Right hindlimb (tissue), 1 donor: ENCODE measurements at places on chromosomes 16 and 17.

- peak; percentile 73 for DNase-seq
Observed at GRCh38 chr16:76947749-76948148, 243.2 kb upstream of the MON1B start.

GRCh38 chr17:38560503-38561318 lies 45.0 kb downstream of the SRCIN1 start:
- DNase-seq: no peak

DNA sequence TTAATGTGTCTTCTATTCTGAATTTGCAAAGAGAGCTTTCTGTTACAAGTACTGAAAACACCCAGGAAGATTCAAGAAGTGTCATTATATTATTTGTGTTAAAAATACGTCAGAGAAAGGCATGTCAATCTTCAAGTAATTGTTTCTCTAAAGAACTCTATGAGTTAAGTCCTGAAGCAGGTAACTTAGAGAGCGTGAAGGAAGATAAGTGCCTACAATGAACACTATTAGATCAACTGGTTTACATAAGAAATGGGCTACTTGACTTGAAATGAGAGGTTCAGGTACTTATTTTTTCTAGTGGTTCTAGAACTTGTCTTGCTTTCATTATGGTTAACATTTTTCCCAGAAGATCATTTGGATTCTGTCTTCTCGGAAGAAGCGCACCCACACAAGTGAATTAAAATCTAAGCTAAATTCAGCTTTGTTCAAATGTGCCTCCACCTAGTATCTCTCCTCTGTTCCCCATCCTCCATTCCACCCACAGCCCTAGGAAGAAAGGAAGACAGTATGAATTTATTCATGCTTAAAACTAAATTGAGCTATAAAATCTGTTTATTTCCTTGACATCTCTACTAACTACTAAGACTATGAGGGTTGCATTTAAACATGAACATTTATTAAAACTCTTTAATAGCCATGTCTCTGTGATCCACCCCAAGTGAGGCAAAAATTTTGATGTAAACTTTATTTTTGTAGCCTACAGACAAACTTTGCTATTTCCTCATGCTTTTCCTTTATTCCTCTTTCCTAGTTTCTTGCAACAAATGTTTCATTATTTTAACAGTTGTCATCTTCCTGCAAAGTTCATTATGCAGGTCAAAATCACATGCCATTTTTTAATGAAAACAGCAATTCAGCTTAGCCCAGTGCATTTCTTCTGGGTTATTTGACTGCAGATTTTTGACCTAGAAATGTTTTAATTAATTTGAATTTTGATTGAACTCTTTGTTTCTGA lies 206.8 kb downstream of the KCNJ2 start:
- DNase-seq: no peak

- DNase-seq: no peak
Observed at GRCh38 chr16:81567087-81567486, 122.5 kb downstream of the CMIP start.

GRCh38 chr17:1997927-1998742 lies 27.0 kb downstream of the RTN4RL1 start:
- DNase-seq: no peak

DNA sequence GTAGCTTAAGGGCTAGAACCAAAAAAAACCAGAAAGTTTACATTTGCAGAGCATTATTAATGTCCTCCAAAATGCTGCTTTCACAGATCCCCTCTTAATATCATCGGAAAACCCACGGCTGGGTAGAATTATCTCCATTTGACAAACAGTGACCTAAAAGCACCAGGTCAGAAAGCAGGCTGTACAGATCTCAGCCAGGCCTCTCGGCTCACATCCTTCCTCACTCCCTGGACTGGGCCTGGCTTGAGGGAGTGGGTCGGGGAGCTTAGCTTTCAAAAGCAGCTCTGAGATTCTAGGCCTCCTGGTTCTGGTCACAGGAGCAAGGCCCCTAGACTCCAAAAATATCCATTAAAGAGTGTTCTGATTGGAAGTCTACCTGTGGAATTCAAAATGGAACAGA lies 9.1 kb upstream of the SLC12A3 start:
- no peak for DNase-seq

DNA sequence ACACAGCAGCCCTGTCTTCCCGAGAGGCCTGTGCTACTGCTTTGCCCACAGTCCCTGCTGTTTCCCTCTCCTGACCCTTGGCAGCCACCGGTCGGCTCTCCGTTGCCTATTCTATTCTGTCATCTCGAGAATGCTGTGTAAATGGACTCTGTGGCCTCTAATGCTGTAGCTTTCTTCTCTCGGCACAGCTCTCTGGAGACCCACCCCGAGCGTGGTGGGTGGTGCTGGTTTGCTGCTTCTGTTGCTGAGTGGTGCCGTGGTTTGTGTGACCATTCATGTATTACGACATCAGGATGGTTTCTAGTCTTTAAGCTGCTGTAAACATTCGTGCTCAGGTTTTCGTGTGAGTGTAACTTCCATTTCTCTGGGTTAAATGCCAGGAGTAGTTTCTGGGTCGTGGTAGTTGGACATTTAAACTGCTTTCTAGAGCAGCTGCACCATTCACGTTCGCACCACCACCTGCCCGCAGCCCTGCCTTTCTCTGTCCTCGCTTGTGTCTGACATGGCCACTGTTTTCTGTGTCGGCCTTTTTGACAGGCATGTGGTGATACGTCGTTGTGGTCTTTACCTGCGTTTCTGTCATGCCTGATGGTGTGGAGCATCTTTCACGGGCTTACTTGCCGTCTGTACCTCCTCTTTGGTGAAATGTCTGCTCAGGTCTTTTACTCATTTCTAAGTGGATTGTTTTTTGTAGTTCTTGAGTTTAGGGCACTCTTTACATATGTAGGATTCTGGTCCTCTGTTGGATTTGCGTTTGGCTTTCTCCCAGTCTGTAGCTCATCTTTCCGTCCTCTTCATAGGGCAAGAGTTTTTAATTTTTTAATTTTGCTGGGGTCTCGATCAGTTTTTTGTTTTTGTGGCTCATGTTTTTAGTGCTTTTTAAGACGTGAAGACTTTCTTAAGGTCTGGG lies 47.7 kb upstream of the ZNF750 start:
- no peak for DNase-seq

GRCh38 chr17:75981019-75981615 lies 2.1 kb downstream of the TEN1 start:
- no peak for DNase-seq

GRCh38 chr17:72677108-72677507 lies 415.4 kb downstream of the SLC39A11 start:
- DNase-seq: no peak

DNA sequence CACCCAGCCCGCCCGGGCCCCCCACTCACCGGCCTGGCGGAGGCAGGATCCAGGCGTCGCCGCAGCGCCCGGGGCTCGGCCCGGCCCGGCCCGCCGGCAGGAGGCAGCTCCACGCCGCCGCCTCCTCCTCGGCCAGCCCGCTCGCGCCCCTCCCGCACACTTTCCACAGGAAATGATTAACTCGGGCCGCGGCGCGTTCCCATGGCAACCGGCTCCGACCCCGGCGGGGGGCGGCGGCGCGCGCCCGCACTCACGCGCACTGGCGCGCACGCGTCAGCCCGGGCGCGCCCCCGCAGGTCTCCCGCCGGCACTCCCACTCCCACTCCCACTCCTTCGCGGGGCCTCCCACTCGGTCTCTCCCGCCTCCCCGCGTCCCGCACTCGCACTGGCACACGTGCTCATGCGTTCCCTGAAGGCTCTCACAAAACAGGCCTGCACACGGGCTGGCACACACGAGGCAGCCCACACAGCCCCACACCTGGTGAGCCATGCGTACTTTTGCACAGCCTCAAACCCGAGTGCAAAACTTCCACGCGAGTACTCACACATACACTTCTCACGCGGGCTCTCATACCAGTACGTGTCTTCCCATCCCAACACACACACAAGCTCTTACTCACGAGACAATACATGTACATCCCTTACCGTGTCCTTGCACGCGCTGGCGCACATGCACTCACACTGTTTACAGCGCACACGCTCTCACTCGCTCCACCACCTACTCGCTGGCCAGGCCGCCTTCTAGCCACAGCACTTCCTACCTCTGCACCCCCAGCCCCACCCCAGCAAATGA lies at the start of gene KIFC3:
TSS of gene KIFC3 (minus strand) at position 151 of the 793 bp plus-strand sequence. CDS start 4,248 bp downstream, outside the sequence.
- DNase-seq: peak; percentile 89

GRCh38 chr17:55729484-55729883 lies 6.8 kb upstream of the TMEM100 start:
- no peak for DNase-seq

GRCh38 chr17:80731323-80731722 lies 186.7 kb downstream of the RPTOR start:
- DNase-seq: no peak

DNA sequence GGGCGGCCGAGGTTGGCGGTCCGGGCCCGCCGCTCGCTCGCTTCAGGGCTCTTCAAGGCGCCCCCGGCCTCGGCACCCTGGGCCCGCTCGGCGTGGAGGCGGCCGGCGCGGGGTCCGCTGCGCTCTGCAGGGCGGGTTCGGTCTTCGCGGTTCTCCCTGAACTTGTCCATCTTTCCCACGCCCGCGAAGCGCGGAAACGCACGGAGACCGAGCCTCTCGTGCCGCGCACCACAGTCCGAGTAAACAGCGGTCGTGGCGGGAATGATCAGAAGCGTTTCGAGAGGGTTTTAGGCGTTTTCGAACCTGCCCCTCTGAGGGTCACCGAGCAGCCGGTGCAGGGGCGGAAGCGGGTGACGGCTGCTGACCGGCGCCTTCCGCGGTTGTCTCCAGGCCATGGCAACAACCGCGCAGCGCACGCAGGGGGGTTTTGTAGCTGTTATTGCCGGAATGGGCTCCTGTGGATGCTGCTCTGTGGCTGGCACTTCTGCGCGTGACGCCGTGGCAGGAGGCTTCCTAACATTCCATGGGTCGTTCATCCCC lies 414 bp downstream of the NARF start:
- DNase-seq: peak; percentile 66

- no peak for DNase-seq
Observed at GRCh38 chr16:25501530-25502255, 190.1 kb upstream of the HS3ST4 start.

- DNase-seq: no peak
Observed at GRCh38 chr17:30199600-30199999, 35.9 kb downstream of the SLC6A4 start.

- DNase-seq: no peak
Observed at GRCh38 chr16:15613676-15614075, 29.3 kb downstream of the MARF1 start.

DNA sequence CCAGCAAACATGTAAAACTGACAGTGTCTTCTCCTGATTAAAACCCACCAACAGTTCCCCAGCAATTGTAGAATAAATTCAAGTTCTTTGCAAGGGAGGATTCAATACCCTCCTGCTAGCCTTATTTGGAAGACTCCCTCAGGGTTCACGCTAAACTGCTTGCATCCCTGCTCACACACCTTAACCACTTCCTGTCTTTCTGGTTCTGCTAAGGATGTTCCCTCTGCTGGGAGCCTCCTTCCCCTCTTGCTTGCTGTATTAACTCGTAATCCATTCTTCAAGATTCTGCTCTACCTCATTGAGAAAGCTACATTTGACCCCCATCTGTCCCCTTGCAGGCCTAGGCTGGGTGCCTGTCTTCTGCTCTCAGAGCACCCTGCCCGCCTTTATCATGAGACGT lies 2.3 kb upstream of the SHISA6 start:
- DNase-seq: no peak

DNA sequence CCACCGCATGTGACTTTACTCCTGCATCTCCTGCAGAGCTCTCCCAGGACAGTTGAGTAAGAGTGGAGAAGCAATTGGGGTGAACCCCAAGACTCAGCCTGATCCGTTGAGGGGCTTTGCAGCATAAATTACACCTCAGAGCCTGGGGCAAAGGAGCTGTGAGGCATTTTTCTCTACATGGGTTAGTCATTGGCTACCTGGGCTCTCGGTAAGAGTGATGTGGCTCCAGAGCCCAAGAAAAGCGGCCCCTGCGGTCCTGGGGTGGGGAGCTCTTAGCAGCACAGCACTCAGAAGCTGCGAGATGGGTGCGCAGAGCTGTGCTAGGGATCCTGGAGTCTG lies 40.4 kb upstream of the C16orf78 start:
- no peak for DNase-seq

- DNase-seq: no peak
Observed at GRCh38 chr16:50261707-50262235, 4.6 kb upstream of the ADCY7 start.

DNA sequence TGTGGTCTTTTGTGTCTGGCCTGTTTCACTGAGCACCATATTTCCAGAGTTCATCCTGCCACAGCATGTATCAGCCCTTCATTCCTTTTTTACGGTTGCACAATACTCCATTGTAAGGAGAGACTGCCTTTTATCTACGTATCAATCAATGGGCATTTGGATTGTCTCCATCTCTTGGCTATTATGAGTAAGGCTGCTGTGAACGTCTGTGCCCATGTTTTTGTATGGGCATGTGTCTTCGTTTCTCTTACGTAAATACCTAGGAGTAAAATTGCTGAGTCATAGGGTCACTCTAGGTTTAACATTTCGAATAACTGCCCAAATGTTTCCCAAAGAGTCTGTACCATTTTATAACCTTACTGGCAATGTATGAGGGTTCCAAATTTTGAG lies 202.8 kb upstream of the FOXF1 start:
- no peak for DNase-seq

- peak; percentile 92 for DNase-seq
Observed at GRCh38 chr16:74998481-74999218, at the start of gene ZNRF1. Gene ZNRF1, plus strand, starts transcription at chr16:74999024. Its CDS starts 648 bp downstream, at chr16:74999672.

- DNase-seq: no peak
Observed at GRCh38 chr16:4945560-4946502, 8.9 kb upstream of the PPL start.

- DNase-seq: peak; percentile 95
Observed at GRCh38 chr17:7219812-7220592, at the start of the genes ACADVL and DLG4. Gene ACADVL, plus strand, starts transcription at chr17:7219938. Its CDS starts 47 bp downstream, at chr17:7219985. Gene DLG4, minus strand, starts transcription at chr17:7219836.

GRCh38 chr16:89431630-89432029 lies 58.7 kb downstream of the ANKRD11 start:
- no peak for DNase-seq

GRCh38 chr17:33200587-33200986 lies 92.5 kb downstream of the ASIC2 start:
- no peak for DNase-seq

- DNase-seq: no peak
Observed at GRCh38 chr17:81418710-81419318, 23.6 kb downstream of the BAHCC1 start.

GRCh38 chr16:87946596-87947347 lies 4.5 kb upstream of the BANP start:
- no peak for DNase-seq

DNA sequence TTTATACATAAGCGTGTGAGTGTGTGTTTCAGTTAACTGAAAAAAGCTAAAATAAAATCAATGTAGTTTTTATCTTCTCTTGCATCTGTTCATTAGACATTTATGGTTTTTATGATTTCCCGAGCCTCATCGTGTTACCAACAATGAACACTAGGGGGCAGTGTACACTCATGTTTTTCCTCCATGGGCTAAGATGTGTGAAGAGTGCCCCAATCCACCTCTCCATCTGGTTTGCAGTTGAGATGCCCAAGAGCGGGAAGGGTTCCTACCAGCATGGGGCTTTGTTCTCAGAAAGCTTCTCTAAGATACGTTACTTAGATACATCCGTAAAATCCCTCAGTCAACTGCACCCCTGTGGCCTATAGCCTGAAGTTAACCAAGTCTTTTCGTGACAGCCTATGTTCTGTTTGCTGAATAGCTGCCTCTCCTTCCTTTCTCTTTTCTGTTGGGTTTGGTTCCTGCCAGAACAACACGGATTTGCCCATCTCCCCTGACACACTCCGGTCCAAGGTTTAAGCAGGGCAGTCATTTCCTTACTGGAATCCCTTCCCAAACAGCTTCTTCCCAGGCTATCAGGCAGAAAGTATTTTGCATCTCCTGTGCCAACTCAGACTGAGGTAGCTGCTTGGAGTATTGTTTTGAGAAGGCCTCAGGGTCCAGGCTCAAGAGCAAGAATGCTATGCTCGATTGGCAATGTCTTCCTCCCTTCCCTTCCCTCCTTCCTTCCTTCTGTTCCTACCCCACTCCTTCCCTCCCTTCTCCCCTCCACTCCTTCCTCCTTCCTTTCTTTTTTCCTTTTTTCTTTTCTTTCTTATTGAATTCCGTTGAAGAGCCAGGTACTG lies 12.9 kb upstream of the ELAC2 start:
- DNase-seq: peak; percentile 55
